GM12865 (cell line): ENCODE measurements at places on chromosomes 7 and 10.
A peak's percentile ranks its signal among the peaks of the same experiment; 100 is the strongest.

GRCh38 chr10:28993861-28994260, 295.0 kb upstream of the LYZL1 start:
- DNase-seq, result no peak

DNA sequence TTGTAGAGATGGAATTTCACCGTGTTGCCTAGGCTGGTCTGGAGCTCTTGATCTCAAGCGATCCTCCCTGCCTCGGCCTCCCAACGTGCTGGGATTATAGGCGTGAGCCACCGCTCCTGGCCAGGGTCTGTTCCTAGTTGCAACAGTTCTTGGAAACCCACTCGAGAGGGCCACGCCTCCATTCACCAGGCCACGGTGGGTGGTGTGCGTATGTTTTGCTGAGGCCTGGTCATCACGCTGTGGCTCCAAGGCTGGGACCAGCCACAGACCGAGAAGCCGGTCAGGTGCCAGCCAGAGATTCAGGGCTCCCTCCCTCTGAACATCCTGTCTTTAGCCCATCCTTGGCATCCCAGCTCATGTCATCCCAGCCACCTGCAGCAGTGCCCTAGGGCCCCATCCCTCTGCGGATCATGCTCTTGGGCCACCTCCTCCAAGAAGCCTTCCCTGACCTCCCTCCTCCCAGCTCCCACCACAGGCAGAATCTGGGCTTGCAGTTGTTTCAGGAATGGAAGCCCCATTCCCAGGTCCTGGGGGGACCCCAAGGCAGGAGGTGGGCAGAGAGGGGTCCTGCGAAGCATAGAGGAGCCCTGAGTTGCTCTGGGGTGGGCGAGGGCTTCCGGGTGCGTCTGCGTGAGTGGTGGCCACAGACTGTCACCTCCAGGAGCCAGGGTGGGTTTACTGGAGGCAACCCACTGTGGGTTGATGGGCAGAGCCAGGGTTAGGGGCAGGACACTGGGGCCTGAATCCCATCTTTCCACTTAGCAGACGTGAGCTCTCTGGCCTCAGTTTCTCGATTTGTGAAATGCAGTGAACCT, 5.2 kb downstream of the LAT2 start:
- no peak for DNase-seq

DNA sequence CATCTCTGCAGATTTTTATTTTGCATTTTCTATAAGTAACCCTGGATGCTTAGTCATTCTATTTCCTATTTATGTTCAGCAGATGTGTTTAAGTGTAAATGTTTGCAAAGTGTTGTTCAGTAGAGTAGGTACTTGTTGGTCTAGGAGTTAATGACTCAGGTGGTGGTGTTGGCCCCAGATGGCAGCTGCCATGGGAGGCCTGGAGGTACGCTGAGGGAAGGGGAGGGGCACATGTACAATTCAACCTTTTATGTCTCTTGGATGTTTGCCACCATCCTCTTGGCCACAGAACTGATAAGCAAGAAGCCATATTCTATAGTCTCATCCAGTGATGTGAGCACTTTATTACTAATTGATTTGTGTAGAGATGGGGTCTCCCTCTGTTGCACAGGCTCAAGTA, 68.1 kb upstream of the SLC39A12 start:
- no peak for DNase-seq

DNA sequence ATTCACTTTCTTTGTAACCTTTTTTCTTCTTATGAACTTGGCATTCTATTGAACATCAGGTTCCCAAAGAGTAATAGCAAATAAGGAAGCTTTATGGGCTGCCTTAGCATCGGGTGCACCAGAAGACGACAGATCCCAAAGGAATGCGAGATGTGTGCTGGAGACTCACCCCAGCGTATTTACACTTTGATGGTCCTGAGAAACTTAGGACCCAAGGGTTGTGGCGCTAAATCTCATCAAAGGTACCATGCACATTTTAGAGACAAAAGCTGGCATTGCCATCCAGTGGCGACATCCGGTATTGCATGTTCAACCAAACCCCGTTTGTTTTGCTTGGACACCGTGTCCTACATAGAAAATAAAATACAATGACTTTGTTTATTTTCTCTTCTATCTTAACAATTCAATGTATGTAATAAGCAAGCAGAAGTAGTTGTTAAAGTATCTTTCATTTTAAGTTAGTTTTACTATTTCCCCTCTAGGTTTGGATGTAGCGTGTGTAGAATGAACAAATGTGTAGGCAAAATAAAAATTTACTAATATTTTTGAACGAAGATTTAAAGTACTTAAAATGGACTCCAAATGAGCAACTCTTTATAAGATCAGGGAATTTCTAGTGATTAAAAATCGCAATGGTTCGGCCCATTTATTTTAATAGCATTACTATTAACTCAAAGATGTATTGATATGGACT, 1154.8 kb downstream of the GATA3 start:
- DNase-seq, result peak; percentile 68

GRCh38 chr7:137655804-137656203, 191.0 kb downstream of the DGKI start:
- no peak for DNase-seq

GRCh38 chr7:13508586-13508985, 480.9 kb downstream of the ETV1 start:
- no peak for DNase-seq

DNA sequence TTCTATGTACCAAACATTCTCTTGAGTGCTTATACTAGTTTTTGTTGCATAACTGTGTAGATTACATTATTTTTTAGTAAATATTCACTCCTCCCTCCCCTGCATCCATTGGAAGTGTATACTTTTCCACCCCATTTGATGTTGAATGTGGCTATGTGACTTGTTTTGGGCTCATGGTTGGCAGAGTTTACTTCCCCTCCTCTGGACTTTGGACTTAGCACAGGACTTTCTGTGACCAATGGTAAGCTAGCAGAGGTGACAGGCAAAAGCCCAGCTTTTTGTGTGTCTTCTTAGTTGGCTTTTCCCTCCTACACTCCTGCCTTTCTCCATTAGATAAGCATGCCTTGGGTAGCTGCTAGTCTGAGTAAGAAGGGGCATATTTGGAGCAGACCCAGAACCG, 353.9 kb downstream of the HPSE2 start:
- DNase-seq, result no peak

DNA sequence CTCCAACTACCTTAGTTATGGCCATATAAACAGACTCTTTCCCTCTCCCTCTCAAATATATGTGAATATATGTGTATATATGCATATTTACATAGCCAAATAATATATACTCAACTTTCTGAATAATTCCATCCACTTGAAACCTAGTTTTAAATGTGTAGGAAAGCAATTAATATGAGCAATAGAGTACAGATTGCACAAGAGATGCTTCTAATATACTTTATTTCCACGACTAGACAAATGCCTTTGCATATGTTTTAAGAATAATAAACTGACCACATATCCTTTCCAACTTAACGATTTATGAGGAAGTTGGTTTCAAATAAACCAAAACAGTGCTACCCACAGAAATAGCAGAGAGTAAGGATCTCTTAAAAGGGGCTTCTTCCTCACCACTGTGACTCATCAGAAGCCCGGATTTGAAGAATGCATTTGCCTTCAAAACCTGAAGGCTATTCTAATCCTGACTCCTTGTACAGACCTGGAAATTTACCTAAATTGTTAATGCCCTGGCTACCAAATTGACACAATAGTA, 266.3 kb downstream of the AHR start:
- no peak for DNase-seq

GRCh38 chr10:21172542-21172929, 275.4 kb upstream of the NEBL start:
- DNase-seq, result no peak

DNA sequence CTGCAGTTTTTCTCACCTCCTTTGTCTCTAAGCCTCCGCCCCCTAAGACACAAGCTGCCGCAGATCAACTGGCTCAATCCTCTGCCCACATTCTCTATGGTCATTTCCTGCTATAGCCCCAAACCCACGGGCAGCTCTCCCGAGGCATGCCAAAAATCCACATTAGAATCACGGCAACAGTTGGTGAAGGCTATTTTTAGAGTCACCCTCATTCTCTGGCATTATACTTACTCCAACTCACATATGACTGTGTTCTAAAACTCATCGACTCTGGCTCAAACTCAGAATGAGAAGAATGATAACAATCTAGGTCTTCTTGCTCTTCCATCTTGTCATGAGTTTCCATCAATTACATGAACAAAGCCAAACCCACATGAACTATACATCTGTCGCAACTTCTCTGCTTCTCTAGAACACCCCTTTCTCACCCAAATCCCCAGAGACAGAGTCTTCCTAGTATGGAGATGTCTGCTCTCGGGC, 10.9 kb upstream of the KIAA1549 start:
- no peak for DNase-seq

DNA sequence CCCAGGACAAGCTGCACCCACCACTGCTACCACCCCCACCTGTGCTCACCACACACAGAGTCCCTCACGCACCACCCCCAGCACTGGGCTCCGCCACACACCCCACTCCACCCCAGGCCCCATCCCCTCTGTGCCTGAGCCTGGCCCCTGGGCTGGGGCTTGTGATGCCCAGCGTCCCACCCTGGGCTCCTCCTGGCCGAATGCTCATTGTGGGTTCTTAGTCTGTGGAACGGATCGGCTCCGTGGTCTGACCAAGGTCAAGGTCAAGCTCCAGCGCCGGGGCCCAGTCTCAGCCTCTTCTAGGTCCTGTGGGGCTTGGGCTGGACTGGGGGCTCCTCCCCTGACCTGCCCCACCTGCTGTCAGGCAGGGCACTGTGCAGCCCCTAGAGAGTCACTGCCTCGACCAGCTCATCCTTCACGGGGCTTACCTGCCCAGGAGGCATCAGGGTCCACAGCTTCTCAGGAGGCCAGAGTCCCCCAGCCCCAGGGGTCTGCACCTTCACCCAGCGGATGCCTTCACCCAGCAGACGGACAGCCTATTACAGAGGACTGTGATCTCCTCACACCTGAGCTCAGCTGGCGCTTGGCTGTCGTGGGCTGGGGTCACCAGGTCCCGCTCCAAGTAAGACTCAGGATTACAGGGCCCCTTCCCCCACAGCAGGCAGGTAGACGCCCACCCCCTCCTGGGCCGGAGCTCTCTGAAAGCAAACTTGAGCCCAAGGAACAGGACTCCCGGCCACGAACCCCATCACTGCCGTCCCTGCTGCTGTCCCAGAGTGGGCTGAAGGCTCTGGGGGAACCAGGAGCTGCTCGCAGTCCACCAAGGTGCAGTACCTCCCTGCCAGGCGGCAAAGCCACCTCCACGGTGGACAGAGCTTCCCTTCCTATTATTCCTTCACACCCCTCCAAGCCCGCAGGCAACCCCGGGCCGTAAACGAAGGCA, 15.3 kb upstream of the UTF1 start:
- no peak for DNase-seq

DNA sequence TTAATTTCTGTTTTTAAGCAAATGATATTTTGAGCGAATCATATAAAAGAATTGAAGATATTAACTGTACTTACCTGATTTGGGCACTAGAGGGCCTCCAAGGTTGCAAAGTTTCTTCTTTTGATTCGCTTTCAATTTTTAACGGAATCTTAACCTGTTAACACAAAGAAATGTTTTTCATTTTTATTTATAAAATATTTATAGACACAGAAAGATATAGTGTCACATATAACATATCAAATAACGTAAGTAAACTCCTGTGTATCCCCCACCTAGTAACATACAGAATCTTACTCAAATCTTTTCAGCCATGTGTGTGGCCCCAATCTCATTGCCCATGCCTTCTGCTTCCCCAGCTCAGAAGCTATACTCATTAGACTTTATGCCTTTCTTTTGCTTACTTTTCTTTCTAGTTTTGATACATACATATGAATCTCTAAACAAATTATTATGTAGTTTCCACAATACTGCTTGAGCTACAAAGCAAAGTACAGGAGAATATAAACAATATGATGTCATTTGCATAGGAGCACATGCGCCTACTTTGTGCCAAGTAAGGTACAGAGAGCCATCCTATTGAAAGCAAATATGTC, 49.5 kb upstream of the ZPBP start:
- DNase-seq, result peak; percentile 63

- no peak for DNase-seq
Measured at GRCh38 chr10:48478980-48479811, 125.7 kb downstream of the ARHGAP22 start.

DNA sequence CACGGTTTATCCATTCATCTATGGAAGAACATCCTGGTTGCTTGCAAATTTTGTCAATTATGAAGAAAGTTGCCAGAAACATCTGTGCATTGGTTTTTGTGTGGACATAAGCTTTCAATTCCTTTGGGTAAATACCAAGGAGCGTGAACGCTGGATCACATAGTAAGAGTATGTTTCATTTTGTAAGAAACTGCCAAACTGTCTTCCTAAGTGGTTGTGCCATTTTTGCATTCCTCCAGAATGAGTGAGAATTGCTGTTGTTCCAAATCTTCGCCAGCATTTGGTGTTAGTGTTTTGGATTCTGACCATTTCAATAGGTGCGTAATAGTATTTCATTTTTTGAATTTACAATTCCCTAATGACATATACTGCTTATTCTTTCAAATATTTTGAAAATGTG, 155.3 kb upstream of the FRMD4A start:
- no peak for DNase-seq

DNA sequence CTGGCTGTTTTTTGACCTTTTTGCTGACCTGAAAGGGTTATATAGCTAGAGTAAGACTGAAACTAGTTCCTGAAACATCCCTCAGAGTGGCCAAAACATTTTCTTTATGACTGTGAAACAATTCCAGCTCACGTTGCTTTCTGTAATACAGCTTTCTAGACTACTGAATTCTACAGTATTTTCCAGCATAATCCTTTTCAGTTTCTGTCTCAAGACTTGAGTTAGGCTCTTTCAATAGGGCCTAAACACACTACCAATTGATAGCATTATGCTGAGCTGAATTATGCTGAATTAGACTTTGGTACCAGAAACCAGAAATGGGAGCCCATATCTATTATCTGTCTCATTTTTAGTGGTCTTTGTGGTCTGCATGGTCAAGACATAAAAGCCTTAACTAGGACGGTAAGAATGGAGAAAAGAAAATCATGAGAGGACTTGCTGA, 72.6 kb downstream of the EPDR1 start:
- DNase-seq, result peak; percentile 57

- DNase-seq, result peak; percentile 49
Measured at GRCh38 chr10:77609781-77610272, 27.8 kb downstream of the KCNMA1 start.

DNA sequence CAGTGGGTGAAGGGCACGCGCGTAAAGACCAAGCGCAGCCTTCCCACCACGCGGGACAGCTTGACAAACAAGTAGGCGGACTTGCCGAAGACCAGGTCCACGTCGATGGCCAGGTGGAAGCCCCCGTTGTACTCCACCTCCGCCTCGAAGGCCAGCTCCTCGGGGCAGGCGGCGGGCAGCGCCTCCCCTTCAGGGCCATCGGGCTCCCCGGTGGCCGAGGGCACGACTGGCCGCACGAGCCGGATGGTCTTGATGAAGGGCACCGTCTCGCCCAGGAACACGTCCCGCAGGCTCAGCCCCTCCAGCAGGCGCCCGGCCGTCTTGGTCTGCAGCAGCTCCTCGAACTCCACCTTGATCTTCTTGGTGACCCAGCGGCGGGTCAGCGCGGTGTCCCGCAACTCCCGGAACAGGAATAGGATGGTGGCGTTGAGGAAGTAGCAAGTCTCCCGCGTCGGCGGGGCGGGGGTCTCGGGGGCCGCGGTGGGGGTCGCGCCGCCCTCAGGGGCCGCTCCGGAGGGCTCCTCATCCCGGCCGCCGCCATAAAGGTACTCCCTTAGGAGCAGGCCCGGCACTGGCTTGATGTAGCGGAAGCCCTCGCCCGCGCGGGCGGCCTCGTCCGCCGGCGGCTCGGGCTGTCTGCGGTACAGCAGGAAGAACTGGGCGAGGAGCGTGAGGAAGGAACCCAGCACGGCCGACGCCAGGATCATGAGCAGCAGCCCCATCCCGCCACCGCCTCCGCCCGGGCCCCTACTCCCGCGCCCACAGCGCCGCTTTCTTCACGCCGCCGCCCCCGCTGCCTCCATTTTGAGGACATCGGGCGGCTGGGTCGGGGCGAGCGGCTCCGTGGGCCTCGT, 507 bp downstream of the PDZD8 start:
- peak; percentile 60 for DNase-seq
